ENCODE measurements at places on chromosomes 12 and 14. TPM values are rescaled to one million over a fixed set of nuclear protein-coding genes. Genes with fewer than 3 reads are reported as not detected.

Gene CD69
- not detected for total RNA-seq

Gene C12orf54
- not detected for total RNA-seq

Gene CCDC175
- not detected for total RNA-seq

Gene SERPINA1
- total RNA-seq: 3.2 TPM

Gene AICDA
- not detected for total RNA-seq

Gene PTGDR
- total RNA-seq: not detected

Gene RACGAP1
- 140 TPM for total RNA-seq

Gene LUM
- 703 TPM for total RNA-seq

Gene ADAMTS20
- 0.04 TPM for total RNA-seq

Gene CPNE6
- total RNA-seq: not detected

Gene AGAP2
- 0.99 TPM for total RNA-seq

Gene C14orf132
- total RNA-seq: 7.4 TPM

Gene EPS8
- total RNA-seq: 18.8 TPM

Gene CLEC4D
- total RNA-seq: not detected

Gene MYF5
- total RNA-seq: not detected

Gene NELL2
- total RNA-seq: 6.7 TPM

Data from H4 (cell line).